ENCODE measurements at places on chromosomes 16 and 17. TPM values are rescaled to one million over a fixed set of nuclear protein-coding genes. Genes with fewer than 3 reads are reported as not detected.

The CLEC19A gene
- 0.26 TPM for total RNA-seq

- no peak for DNase-seq
Measured at GRCh38 chr17:63783522-63783921, 9.6 kb downstream of the DDX42 start.

DNA sequence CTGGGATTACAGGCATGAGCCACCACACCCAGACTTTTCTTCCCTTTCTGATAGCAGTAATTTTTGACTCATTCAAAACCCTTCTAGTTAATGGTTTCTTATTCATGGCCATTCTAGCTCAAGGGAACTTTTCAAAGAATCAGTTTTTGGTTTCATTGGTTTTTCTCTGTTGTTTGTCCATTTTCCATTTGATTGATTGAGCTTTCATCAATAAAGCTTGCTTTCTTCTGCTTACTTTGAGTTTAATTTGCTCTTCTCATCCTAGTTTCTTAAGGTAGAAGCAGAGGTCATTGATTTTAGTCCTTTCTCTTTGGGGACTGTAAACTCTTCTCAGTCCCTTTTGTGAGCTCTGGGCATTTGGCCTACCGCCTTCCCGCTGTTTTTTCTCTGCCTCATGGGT, 82.0 kb upstream of the CHMP6 start:
- DNase-seq, result no peak

GRCh38 chr16:29154088-29154487, 169.2 kb downstream of the LAT start:
- no peak for DNase-seq

DNA sequence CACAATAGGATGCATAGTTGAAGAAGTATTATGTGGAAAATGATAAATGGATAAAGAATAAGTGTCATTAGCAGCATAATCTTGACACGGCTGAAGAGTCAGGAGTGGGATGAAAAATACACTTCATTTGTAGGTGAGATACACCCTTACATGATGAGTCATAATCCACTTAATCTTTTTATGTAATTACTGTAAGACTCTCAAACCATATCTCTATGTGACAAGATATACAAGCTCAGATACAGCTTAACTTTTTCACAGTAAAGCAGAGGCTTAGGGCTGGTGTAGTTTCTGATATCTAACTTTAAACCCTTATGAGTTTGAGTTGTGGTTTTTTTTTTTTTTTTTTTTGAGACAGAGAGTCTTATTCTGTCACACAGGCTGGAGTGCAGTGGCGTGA, 101.2 kb downstream of the FTO start:
- DNase-seq, result no peak

DNA sequence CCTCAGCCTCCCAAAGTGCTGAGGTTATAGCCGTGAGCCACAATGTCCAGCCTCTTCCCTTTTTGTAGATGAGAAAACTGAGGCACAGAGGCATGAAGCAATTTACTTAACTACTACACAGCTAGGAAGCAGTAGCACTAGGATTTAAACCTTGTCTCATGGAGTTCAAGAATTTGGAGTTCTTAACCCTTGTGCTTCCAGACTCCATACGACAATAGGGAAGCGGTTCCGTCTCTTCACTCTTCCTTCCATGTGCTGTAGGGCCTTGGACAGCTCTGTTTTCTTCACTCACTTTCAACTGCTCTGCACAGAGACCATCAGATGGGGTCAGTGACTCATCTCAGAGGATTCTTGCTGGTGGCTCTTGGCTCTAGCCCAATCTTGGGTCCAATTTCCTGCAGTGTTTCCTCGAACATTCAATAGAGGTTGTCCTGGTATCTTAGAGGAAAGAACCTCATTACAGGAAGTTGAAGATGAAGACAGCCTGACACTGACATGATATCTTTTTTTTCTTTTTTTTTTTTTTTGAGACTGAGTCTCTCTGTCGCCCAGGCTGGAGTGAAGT, 19.3 kb downstream of the ITGAL start:
- peak; percentile 72 for DNase-seq

GRCh38 chr16:67540756-67541155, 12.1 kb downstream of the RIPOR1 start:
- no peak for DNase-seq

DNA sequence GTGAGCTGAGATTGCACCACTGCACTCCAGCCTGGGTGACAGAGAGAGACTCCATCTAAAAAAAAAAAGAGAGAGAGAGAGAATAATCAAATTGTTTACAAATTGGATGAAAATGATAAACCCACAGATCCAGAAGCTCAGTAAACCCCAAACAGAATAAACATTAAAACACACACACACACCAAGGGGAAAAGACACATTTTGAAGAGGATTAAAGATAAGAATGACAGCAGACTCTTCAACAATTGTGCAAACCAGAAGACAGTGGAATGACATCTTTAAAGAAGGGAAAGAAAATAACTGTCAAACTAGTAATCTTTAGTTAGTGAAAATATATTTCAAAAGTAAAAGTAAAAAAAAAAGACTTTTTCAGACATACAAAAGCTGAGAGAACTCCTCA, 64.4 kb upstream of the RPL38 start:
- no peak for DNase-seq
